ENCODE measurements at places on chromosomes 6 and 20. TPM values are rescaled to one million over a fixed set of nuclear protein-coding genes. Genes with fewer than 3 reads are reported as not detected.

WFDC10B gene
- total RNA-seq, result not detected

SEL1L2 gene
- 1.3 TPM for total RNA-seq

CASS4 gene
- total RNA-seq, result 0.76 TPM

IRAK1BP1 gene
- 11.1 TPM for total RNA-seq

RAB23 gene
- total RNA-seq, result 78.5 TPM

RPS6KA2 gene
- 71.5 TPM for total RNA-seq

RIPOR3 gene
- 85.4 TPM for total RNA-seq

RTN4IP1 gene
- 2.0 TPM for total RNA-seq
